Left renal pelvis (tissue), 4 donors: ENCODE measurements at places on chromosomes 12 and 14. TPM values are rescaled to one million over a fixed set of nuclear protein-coding genes. Genes with fewer than 3 reads are reported as not detected.

KRT75 gene
- polyA plus RNA-seq, result not detected

DNAI7 gene
- 8.4 TPM for polyA plus RNA-seq

MYL2 gene
- polyA plus RNA-seq, result not detected

CLEC2D gene
- 10.3 TPM for polyA plus RNA-seq

NT5DC3 gene
- 1.9 TPM for polyA plus RNA-seq

BEGAIN gene
- polyA plus RNA-seq, result 2.2 TPM

IFNG-AS1 gene
- 0.14 TPM for polyA plus RNA-seq

ADAMTS20 gene
- 0.99 TPM for polyA plus RNA-seq

VWF gene
- polyA plus RNA-seq, result 18.5 TPM

HNF1A gene
- 13.3 TPM for polyA plus RNA-seq

SRGAP1 gene
- 26.5 TPM for polyA plus RNA-seq

DUSP16 gene
- 26.3 TPM for polyA plus RNA-seq

LHX5 gene
- not detected for polyA plus RNA-seq

DEGS2 gene
- 5.9 TPM for polyA plus RNA-seq

EID3 gene
- 3.7 TPM for polyA plus RNA-seq

FGF6 gene
- not detected for polyA plus RNA-seq

FAM186B gene
- polyA plus RNA-seq, result 0.86 TPM

TAS2R9 gene
- polyA plus RNA-seq, result not detected

DNAJC22 gene
- polyA plus RNA-seq, result 17.3 TPM

CDH24 gene
- polyA plus RNA-seq, result 44.0 TPM

ATL1 gene
- 6.7 TPM for polyA plus RNA-seq

CLEC1B gene
- 0.78 TPM for polyA plus RNA-seq

SLC25A47 gene
- polyA plus RNA-seq, result not detected

TMEM119 gene
- 102 TPM for polyA plus RNA-seq

AICDA gene
- polyA plus RNA-seq, result 0.27 TPM

SPATS2 gene
- polyA plus RNA-seq, result 48.7 TPM

SLC38A4 gene
- polyA plus RNA-seq, result 25.8 TPM

KLRC3 gene
- polyA plus RNA-seq, result not detected

PTHLH gene
- 1.9 TPM for polyA plus RNA-seq
